T1000 (cell line): ENCODE measurements at places on chromosomes 13 and 19.

- DNase-seq, result no peak
These were observed 21.1 kb downstream of the ZNF473 start for GRCh38 chr19:50046649-50047503.

GRCh38 chr13:100694722-100695508 is 20.3 kb upstream of the TMTC4 start:
- DNase-seq, result no peak

- no peak for DNase-seq
These were observed 30.8 kb downstream of the FAM124A start for GRCh38 chr13:51252954-51253532.

GRCh38 chr19:17358395-17358794 is 18.7 kb downstream of the PLVAP start:
- no peak for DNase-seq

DNA sequence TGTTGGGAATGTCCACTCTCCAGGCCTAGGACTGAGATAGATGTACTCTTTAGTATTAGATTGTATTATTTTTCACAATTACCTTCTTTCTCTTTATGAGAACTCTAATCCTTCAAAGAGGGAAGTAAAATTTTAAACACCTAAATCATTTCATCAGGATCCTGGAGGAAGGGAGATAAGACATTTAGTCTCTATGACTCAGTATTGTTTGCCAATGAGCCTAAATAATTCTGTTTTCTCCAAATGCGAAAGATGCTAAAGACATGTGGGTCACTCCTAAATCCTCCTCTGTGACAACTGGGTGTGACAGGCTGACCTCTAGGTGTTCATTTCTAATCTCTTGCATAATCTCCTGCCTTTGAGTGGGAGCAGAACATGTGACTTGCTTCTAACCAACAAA is 1736.6 kb upstream of the MIR17HG start:
- DNase-seq, result no peak

DNA sequence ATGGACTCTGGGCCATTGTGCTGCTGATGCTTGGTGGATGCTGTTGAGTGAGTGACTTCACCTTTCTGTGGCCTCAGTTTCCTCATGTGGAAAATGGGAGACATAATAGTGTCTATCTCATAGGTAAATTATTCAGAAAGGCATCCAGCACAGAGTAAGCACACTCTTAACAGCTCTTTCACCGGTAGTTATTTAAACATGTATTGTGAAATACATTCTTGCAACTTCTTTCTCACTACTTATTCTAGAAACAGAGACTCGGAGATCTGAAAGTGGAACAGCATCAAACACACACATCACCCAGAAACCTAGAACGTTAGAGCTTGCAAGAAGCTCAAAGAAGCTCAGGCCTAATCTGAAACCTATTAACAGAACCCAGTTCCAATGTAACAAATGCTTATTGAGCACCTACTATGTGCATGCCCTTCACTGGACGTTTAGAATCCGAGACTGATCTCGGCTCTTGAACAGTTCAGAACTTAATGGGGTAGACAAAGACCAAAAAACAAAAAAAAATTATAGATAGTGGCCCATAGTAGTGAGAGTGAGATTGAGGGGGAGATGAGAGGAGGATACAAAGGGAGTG is 4.1 kb downstream of the ZSWIM9 start:
- no peak for DNase-seq

GRCh38 chr13:41942462-41943094 is 18.3 kb downstream of the VWA8 start:
- DNase-seq, result no peak

DNA sequence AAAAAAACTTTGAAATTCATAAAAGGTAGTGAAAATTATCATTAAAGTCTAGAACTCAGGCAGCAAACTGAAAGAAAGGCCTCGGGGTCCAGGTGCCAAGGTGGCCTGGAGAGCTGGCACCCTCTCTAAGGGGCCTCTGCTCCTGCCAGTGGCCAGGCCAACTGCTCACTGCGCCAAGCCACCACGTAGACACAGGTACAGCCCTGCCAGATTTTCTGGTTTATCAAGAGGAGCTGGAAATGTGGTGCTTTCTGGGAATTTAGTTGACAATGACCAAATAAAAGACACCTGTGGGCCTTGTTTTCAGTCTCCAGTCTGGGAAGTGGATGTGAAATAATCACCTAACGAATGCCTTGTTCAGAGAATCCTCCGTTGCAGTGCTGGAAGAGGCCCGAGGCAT is 22.8 kb downstream of the ZNF574 start:
- DNase-seq, result no peak

DNA sequence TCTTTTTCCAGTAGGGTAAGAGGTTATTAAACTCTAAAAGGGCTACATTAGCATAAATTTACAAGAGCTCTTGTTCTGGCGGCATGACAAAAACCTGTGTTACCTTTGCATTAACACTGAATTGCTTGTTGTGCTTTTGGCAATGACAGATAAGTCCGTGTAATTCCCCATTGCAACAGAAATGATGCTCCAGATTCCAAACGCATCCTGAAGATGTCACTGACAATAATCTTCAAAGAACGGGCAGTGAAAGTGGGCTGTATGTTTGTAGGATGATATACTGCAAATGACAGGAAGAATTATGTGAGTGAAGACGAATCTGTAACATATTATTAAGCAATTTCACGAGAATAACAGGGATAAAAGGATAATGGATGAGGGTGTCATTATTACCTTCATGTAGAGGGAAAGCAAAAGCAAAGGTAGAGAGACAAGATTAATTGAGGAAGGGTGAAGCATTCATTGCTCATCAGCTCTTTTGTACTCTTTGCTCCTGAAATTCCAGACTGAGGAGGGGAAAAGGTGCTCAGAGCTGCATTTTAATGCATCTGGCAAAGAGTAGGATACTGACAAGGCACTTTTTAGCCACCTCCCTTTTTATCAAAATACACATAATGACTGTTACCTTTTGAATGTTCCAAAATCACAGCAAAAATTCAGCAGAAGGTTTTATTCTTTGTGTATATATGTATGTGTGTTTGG is 38.5 kb upstream of the MAB21L1 start:
- no peak for DNase-seq

DNA sequence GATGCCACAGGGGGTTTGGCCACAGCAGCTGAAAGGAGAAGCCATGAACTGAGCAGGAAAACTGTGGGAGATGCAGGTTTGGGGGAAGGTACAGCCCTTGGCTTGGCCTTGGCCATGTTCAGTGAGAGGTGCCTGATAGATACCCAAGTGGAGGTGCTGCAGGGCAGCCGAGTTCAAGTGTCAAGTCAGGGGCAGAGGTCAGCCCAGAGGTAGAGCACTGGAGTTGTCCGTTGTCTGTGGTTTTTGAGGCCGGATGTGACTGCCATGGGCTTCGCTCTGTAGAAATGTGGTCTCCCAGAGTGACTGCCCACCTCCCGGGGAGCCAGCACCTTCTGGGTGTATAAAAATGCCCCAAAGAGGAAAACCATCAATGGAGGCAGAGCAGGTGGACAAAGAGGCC is 65.3 kb downstream of the DPF1 start:
- DNase-seq, result no peak

DNA sequence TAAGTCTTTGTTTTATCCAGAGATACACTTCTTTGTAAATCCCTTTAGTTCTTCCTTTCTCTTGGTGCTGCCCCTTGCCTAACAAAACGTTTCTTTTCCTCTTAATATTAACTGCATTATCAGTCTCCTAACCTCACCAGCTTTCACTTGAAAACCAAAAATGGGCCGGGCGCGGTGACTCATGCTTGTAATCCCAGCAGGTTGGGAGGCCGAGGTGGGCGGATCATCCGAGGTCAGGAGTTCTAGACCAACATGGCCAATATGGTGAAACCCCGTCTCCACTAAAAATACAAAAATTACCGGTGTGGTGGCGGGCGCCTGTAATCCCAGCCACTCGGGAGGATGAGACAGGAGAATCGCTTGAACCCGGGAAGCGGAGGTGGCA is 329.8 kb upstream of the MIR17HG start:
- no peak for DNase-seq

GRCh38 chr13:30113983-30114570 is 193.3 kb downstream of the KATNAL1 start:
- DNase-seq, result no peak

- no peak for DNase-seq
These were observed 1863.5 kb upstream of the PCDH20 start for GRCh38 chr13:63279136-63279535.

DNA sequence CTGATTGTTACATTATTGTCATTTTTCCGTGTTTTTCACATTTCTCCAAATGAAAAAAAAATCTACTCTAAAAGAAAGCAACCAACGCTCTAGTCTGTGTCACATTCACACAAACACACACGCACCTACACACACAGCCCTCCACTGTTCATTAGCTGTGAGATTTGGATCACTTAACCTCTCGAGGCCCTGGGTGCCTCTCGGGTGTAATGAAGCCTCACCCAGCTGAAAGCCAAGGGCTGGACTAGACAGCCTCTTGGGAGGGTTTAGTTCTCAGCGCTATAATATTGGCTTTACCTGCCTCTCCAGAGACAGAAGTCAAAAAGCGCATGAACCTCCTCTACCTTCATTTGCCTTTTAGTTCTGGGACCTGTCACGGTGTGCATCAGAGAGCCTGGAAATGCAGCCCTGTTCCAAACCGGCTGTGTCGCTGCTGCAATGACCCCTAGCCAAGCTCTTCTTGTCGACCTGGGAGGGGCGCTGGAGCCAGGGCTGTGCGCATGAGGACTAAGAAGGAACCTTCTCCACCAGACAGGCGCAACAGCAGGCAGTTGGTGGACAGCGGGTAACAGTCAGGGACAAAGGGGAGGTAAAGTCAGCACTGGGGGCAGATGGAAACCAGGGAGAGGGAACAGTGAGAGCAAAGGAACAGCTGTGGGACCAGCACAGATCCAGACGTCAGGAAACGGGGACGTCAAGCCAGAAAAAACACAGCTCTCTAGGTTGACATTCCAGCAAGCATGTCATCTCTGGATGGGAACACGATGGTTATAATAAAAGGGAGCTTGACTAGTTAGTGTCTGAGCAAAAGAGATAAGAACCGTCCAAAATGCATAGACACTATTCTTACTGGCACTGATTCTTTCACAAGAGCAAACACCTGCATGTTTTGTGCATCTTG is 375.9 kb downstream of the EFNB2 start:
- DNase-seq, result no peak

GRCh38 chr13:111283991-111284390 is 36.5 kb upstream of the TEX29 start:
- no peak for DNase-seq

GRCh38 chr19:44857837-44858236 is 11.7 kb downstream of the NECTIN2 start:
- DNase-seq, result no peak

GRCh38 chr13:24276861-24277260 is 32.5 kb upstream of the C1QTNF9 start:
- no peak for DNase-seq

GRCh38 chr13:99353836-99354235 is 46.6 kb upstream of the GPR183 start:
- DNase-seq, result no peak

- no peak for DNase-seq
These were observed 9.3 kb downstream of the CALM3 start for GRCh38 chr19:46610413-46610775.

DNA sequence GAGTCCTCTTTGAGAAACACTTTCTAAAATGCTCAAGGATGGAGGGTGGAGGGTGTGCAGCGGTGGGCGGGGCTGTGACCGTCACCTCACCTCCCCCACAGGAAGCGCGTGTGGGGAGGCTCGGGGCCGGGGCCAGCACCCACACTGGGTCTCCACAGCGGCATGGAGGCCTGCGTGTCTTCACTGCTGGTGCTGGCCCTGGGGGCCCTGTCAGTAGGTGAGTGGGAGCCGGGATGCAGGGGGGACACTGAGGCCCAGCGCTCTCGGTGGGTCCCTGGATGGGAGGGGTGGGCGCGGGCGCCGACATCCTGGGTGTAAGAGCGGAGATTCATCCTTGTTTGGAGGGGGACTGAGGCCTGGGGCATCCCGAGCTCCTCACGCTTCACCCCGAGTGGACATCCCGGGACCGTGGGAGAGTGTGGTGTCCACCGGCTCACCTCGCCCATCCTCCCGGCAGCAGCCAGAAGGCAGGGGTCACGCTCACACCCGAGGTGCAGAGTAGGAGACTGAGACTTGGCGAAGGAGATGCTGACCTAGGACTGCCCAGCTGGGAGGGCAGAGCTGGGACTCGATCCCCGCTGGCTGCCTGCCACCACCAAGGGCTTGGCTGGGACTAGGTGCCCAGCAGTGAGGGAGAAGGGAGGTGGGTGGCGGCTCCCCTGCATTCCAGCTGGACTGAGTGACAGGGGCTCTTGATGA is at the start of gene GZMM:
GZMM (plus strand) TSS at position 144 of the 699 bp plus-strand sequence; CDS start at position 163, 19 bp downstream.
- no peak for DNase-seq

- DNase-seq, result no peak
These were observed 63.2 kb downstream of the GPC6 start for GRCh38 chr13:93289842-93290241.

DNA sequence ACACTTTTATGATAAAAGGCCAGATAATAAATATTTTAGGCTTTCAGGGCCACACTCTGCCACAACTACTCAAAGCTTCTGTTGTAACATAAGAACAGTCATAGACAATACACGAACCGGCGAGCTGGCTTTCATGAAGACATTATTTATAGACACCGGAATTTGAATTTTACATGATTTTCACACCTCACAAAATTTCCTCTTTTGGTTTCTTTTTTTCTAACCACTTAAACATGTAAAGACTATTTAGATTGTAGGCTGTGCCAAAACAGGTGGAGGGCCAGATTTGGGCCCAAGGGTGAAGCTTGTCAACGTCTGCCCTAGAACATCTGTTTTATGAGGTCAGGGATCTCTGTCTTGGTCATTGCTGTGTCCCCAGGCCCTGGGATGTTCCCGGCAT is 29.7 kb upstream of the FXYD3 start:
- no peak for DNase-seq

DNA sequence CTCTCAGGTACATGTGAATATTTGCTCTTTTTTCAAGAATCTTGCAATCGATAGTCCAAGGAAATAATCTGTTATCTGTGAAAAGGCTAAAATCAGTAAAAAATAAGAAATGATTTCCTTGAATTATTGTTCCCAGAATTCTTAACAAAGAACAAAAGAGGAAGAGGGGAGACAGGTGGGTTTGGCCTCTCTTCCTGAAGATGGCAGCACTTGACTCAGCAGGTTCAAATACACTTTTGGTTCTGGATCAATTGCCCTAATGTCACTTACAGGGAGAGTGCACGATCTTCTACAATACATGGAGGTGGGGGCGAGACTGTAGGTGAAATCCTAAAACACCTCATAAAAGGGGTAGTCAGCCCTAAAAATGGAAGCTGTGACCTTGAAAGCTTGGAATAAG is 358.7 kb downstream of the IRS2 start:
- no peak for DNase-seq

DNA sequence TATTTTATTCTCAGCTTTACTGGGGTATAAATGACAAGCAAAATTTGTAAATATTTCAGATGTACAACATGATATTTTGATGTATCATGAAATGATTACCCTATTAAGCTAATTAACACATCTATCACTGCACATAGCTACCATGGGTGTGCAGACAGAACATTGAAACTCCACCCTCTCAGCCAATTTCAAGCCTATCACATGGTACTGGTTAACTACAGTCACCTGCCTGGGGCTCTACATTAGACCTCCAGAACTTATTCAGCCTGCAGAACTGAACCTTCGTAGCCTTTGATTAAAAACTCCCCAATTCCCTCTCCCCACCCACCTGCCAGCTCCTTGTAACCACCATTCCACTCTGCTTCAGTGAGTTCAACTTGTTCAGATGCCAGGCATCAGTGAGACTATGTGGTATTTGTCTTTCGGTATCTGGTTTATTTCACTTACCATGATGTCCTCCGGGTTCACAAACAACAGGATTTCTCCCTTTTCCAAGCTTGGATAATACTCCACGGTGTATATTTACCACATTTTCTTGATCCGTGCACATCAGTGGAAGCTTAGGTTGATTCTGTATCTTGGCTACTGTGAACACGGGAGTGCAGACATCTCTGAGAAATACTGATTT is 19.2 kb downstream of the RAB20 start:
- DNase-seq, result no peak
